Left renal pelvis (tissue), 4 donors: ENCODE measurements at places on chromosomes 1 and 21. TPM values are rescaled to one million over a fixed set of nuclear protein-coding genes. Genes with fewer than 3 reads are reported as not detected.

DNA sequence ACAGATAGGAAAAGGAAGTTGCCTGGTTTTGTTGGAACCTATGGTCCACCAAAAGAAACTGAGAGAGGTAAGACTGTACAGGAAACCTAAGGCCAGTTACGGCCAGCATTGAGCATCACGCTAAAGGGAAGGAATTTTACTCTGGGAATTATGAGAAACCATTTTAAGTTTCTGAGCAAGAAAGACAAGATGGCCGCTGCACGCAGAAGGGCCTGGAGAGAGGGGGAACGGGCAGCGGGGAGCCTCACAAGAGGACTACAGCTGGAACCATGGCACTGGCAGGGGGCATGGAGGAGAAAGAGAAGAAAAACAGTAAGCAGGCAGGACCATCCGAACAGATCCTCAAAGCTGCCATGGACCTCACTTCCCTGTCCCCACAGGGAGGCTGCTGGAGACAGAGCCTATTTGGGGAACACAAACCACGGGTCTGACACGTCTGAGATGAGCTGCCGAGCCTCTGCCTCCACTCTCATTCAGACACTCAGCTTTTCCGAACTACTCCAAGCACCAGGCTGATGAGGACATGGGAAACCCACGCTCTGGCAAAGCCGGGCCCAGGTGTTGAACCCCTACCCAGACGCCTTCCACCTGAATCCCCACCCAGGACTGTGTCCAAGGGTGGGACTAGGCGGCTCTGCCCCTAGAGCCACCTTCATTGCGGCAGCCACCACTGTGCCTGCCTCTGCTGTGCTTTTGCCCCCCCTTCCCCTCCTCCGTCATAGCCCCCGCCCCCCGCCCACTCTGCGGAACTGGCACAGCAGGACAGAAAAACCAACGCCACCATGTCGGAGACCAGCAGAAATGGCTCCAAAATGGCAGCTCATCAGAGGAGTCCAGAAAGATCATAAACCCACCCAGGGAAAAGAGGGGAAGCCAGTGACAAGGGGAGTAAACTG, 69.0 kb downstream of the CD46 start:
- no peak for DNase-seq

VHLL gene
- polyA plus RNA-seq: not detected

TEX38 gene
- 0.65 TPM for polyA plus RNA-seq

DENND1B gene
- 12.0 TPM for polyA plus RNA-seq

DNA sequence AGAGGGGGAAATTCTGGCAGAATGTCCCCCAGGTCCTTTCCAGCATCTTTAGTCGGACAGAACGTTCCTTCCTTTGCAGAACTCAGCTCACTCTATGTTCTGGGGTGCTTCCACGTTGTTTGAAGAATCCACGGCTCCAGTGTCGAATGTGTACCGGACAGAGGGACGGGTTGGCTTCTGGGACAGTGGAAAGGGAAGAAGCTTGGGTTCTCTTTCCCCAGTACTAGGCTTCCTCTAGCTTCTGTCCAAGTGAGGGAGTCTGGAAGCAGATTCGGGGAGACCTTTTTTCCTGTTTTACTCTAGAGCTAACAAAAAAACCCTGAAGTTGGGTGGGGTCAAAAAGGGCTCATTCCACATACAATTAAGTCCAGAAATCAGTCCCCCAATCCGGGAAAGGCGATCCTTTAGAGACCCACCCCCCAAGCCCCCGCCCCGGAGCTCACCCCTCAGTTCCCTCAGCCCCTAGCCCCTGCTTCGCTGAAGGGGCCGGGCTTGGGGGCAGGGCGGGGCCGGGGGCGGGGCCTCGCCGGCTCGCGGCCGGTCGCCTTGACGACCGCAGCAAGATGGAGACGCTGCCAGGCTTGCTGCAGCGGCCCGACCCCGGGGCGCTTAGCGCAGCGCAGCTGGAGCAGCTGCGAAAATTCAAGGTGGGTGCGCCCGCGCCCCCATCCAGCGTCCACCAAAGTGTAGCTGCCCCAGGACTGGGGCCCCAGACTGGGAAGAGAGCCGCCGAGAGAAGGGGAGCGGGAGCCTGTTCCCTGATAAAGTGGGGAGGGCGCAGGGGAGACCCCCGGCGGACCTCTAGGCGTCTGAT, at the start of gene RIIAD1:
Gene RIIAD1, plus strand, starts transcription at position 549 of the 814 bp plus-strand sequence. Its CDS starts 15 bp downstream, at position 564.
- no peak for DNase-seq

SERTAD4 gene
- 5.2 TPM for polyA plus RNA-seq

DNA sequence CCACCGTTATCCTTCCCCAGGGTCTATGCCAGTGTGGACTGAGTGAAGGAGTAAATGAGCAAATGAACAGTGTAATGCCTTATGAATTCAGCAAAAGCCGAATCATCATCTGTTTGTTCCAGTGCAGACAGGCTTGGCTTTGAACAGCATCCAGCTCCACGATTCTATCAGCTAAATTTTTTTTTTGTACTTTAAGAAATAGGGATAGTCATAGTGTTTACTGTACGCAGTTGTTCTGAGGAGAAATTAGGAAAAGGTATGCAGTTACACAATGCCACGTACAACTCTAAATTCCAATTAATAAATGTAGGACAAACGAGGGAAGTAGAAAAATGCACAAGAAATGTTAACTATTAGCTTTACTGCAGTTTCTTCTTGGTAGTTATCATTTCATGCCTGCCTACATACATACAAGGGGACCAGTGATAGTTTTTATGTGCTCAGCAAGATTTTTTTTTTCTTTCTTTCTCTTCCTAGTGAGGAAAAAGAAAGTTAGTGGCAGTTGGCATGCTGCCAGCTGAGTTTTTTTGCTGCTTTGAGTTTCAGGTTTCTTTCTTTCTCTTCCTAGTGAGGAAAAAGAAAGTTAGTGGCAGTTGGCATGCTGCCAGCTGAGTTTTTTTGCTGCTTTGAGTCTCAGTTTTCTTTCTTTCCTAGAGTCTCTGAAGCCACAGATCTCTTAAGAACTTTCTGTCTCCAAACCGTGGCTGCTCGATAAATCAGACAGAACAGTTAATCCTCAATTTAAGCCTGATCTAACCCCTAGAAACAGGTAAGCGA, at the start of gene IFI44L:
Gene IFI44L, plus strand, starts transcription at position 646 of the 777 bp plus-strand sequence. CDS start 7,468 bp downstream, outside the sequence.
- DNase-seq: peak; percentile 38

CTTNBP2NL gene
- 37.9 TPM for polyA plus RNA-seq

DNA sequence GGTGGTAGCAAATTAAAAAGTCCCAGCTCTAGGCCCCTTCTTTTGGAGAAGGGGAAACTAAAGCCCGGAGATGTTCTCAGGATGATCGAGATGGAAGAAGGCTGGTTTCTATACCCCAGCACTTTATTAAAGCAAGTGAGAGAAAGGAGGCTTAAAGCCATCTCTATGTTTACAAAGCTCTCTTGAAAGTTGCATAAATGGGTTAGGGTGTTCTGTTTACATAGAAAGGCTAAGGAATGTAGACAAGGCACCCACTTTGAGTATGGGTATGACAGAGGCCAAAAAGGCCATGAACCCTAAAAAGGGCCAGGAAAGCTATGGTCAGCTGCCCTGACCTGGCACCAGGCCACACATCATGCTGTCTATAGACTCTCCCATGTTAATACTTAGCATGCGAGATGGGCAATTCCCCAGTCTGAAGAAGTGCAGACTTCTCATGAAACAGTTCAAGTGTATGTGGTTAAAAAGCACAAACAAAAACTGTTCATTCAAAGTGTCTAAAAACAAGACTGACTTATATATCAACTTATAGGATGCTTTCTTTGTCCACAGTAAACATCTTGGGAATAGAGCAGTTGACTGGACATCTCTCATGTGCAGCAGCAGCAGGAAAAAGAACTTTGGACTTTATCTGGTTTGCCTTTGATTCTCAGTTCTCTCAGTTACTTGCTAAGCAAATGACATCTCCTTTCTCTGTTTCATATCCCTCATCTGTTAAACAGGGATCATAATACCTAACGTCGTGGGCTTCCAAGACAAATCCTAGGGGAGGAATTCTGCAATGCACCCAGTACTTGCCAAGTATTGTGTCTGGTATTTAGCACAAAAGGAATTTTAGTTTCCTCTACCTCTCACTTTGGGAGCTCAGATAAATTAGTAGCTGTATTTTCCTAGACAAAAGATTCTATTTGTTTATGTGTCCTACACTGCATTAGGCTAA, 521.6 kb downstream of the PLPP3 start:
- DNase-seq: no peak

DNA sequence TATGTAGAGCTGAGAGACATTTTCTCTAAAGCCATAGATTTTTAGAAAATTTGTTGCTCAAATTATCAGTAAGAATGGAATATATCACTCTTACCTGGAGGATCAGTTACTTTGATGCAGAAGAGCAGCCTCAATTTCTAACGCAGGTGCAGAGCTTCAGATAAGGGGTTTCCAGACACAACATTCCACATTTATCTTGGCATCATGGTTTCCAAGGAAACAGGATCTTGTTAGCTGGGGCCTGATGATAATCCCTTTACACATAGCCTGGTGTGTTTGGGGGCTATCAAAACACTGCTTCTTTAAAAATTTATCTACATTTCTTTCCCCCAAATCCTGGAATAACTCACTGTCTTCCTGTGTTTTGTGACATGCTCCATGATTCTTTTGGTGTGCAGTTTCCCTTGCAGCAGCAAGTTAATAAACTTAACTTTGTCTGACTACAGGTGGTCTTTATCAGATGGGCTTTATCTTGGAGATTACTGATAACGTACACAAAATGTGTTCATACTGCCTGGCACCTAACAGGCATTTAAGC, 2.7 kb upstream of the STX12 start:
- DNase-seq: no peak

RNU1-1 gene
- not detected for polyA plus RNA-seq

DNA sequence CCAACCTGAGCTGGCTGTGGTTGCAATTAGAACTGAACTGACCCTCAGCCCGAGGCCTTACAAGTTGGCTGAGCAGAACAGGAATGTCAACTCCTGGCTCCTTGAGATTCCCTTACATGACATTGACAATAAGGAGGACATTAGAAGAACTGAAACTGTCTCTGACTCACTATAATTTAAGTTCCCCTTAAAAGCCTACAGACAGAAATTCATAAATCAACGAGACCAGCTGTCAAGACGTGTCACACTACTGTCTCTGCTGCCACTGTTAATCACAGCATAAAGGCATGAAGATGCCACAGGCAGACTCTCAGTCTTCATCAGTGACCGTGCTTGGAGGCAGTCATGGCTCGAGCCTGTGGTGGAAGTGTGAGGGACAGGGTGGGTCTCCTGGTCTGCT, 168.8 kb downstream of the GABPA start:
- DNase-seq: no peak

GRCh38 chr1:25478633-25479032, 47.9 kb downstream of the MACO1 start:
- DNase-seq: no peak
